ENCODE measurements at places on chromosomes 7 and 10. TPM values are rescaled to one million over a fixed set of nuclear protein-coding genes. Genes with fewer than 3 reads are reported as not detected.

- peak; percentile 50 for DNase-seq
These were observed 768 bp downstream of the CHCHD2 start for GRCh38 chr7:56105508-56105907.

FOXI2 gene
- not detected for total RNA-seq

DNA sequence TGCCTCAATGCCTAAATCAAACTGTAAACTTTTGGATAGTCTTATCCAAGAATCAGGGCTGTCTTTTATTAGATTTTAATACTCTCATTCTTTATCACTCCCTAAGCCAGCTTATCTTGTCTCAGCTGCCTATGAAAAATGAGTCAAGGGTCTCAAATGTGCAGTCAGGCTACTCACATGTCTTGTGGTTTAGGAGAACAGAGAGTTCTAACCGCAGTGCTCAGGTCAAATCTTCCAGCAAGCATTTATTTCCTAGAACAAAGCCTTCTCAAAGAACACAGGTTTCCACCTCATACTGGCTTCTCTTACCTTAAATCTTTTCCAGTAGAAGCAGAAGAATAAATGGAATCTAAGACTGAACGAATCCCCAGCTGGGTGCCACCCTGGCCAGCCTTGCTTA lies 23.5 kb downstream of the HTR5A start:
- no peak for DNase-seq

DLG5 gene
- 2.9 TPM for total RNA-seq

DNA sequence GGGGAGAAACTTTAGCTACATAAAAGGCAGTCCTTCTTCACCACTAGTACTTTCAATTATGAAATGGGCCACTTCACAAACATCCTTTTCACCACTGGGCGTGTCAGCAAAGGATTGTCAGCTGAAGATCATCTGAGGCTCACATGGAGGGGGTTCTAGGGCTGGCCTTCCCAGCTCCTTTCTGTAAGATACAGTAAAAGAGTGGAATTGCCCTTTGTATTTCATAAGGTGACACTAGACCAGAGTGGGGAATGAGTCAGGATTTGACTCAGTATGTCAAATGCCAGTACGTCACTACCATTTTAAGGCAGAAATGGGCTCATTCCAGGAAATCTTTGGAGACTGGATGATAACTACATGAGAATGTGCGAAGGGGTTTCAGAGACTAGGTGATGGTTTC lies 21.2 kb upstream of the BLOC1S2 start:
- DNase-seq, result no peak

TAS2R5 gene
- 1.3 TPM for total RNA-seq

DNA sequence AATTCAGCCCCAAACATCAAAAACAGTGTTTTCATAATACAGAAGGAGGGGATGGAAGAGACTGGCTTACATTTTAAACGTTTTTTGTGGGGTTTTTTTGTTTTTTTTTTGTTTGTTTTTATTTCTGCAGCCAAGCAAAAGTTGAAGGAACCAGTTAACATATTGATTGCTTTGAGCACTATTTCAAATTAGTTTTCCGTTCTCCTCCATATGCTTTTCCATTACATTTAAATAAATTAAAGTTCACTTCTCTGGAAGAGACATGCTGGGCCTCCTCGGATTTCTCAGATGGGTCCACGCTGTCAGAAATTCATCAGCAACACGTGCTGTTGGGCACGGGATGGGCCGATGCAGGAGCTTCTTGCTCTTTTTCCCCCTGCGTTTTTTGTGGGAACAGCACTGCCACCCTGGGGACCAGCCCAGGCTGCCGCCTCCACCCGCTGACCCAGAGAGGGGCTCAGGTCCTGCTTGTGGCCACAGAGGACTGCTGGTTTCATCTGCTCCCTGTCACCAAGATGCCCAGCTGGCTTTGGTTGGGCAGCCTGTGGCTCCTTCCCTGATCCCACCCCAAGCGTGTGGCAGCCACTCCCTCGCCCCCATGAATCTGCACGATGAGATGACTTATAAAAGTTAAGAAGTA lies 67.7 kb upstream of the CHST15 start:
- DNase-seq, result no peak

DNA sequence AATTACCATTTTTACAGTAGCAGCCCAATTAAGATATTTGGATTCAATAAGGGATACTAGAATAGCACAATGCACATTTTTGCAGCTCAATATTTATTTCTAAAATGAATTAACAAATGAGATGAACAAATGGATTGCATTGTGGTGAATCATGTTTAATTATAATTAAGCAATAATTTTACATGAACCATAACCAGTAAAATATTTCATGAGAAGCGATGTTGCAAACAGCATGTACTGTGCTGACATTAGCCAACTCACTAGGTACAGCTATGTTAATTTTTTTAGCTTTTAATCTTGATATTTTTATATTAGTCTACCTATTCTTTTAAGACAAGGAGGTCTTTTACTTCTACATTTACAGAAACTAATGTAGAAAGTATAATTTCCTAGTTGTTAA lies 399.1 kb upstream of the AKR1E2 start:
- no peak for DNase-seq

FGL2 gene
- 0.55 TPM for total RNA-seq

GRCh38 chr7:113392841-113393540 lies 274.6 kb upstream of the SMIM30 start:
- DNase-seq, result no peak

GRCh38 chr7:71372991-71373390 lies 241.0 kb downstream of the GALNT17 start:
- no peak for DNase-seq

DNA sequence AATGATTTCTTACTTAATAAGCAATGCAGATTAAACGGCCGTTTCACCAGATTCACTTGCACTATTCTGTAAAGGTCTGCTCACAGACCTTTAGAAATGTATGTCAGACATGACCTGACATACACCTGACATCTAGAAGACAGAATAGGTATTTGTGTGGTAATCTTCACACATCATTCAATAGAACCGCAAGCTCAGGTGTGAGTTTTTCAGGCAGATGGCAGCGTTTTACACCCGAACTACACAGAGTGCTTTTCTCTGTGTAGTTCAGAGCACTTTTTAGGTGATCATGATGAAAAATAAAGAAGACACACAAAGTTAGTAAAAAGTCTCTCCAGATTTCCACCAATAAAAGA lies 63.2 kb downstream of the PRKCQ start:
- DNase-seq, result no peak

DNA sequence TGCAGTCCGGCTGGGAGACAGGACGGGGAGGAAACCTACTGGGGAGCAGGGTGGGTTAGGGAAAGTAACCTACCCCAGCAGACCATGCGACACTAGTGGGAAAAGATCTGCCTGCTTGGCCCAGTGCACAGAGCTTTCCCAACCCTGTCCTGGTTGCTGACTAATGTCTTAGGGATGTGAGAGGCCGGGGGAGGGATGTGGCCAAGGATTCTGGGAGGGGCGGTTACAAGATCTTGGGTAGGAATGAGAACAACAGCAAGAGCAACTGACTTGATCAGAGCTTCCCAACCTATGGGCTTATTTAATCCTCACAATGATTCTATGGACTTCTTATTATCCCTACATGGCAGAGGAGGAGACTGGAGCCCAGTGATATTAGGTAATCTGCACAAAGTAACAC lies 24.0 kb upstream of the EIF5AL1 start:
- no peak for DNase-seq

DNA sequence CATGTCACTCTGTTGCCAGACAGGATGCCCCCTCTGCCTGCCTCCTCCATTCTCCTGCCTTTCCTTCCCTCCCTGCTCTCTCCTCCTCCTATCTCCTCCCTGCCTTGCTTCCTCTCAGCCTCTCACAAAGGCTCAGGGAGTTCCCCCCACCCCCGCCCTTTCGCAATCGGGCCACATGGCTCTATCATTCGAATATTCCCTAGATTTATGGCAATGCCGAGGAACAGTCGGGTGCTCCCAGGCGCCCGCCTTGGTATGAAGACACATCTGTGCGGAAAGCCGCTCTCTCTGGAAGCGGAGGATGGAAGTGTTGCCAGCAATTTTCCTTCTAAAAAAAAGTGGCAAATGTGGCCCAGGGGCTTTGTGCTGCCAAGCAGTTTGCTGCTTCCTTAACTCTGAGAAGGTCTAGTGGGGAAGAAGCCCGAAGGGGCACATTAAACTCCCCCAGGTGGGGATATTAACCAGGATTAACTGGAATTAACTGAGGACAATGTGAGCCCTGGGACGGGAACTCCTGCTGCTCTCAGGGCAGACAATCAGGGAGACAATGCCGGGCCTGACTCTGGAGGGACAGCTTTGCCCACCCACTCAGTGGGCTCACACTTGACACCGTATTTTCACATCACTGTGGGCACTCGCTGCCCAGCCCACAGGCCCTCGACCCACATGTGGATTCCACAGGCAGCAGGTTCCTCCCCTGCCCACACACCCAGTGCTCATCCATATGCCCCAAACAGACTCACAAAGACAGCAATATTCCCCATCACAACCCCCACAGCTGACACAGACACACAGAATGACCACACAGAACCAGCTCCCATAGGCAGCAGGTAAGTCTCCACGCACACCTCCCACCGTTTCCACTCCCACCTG lies 88.4 kb upstream of the SMNDC1 start:
- no peak for DNase-seq

DNA sequence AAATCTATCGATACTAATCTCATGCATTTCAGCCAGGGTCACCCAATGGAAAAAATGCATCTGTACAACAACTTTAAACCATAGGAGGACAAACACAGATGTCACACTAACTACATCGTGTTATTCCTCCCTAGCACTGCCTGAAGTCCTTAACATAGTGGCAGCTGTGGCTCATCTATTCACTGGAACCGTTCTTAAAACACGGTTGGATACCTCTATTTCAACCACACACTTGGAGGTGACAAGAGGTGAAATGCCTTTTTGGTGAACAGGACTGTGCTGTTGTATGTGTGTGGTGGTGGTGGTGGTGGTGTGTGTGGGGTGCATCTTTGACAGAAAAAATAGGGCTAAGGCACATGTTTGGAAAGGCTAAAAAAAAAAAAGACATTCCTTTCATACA lies 93.1 kb downstream of the NRP1 start:
- no peak for DNase-seq

DNA sequence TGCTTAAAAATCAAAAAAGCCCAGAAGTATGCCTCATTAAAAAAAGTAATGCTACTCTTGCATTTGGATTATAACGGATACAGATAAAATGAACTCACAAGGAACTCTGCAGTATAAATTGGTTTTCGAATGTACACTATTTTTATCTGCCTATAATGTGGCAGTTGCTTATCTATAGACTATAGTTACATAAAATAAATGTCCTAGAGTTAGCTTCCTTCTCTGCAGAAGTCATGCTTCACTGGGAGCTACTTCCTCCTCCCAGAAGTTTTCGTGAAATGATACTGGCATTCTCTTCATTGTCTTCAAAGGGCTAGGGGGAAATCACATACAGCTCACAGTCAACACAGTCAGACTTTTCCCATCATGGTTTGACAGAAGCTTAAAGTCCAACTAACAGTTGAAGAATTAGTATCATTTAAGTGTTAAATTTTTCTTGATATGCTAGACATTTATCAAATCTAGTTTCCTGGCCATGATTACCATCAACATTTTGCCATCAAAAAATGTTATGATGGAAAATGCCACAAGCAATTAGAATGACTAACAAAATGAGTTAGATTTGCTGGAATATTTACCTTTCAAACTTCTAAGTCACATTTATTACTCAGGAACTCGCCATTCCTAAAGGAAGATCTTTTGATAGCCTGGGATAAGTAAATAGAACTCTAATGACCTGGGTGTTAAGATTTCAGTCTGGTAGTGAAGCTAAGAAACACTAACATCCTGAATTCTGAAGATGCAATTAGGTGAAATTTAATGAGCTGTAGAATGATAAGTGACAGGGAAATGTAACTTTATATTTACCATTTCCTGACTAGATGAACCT lies 87.3 kb upstream of the TRIL start:
- DNase-seq, result no peak

DNA sequence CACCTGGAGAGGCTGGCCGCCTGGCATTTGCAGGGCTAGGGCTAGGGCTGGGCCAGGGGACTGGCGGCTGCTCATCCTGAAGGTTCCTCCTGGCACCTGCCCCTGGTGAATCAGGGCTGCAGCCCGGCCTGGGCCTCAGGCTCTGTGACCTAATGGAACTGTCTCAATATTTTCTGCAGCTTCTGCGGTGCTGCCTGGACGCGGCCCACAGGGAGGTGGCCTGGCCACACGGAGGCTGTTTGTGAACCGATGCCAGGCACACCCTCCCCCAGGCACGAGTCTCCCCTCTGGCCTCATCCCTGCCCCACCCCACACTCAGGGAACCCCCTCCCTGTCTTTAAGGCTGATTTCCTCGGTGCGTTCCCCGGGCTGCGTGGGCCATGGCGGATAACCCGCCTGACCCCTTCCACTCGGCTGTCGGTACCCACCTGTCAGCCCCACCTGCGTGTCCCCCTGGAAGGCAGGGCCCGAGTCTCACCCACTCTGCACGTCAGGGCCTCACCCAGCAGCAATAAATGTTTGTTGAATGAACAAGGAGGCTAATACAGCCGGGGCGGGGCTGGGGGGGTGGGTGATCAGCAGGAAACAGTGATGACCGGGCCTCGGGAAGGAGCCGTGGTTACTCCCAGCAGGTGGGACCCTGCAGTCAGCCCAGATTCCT lies 54.5 kb upstream of the DNAJB6 start:
- DNase-seq, result no peak

COL1A2 gene
- total RNA-seq, result not detected

DNA sequence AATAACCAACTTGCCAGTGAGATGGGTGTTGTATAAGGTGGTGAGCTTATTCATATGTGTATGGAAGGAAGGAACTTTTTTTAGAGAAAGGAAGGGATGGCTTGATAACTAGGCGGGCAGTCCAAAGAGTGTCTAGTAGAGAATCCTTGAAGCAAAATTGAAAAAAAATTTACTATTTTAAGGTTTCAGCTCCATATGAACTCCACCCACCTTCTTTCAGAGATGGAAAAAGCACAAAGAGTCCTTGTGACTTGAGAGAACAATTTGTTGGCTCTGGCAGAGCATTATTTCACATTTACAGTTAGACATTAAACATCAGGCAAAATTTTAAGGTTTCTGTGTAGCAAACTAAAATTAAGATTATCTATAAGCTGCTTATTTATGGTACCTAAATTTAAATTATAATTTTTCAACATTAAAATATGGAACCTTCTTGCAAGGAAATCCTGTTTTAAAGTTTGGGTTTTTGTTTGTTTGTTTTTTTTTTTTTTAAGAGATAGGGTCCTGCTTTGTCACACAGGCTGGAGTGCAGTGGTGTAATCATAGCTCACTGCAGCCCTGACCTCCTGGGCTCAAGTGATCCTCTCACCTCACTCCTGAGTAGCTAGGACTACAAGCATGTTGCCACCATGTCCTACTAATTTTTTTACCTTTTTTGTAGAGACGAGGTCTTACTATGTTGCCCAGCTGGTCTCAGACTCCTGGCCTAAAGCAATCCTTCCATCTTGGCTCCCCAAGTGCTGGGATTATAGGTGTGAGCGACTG lies 12.2 kb downstream of the PTPN12 start:
- no peak for DNase-seq

- DNase-seq, result no peak
These were observed 203.7 kb downstream of the SORCS1 start for GRCh38 chr10:106960812-106961211.

NUDT13 gene
- total RNA-seq, result 1.4 TPM

DNA sequence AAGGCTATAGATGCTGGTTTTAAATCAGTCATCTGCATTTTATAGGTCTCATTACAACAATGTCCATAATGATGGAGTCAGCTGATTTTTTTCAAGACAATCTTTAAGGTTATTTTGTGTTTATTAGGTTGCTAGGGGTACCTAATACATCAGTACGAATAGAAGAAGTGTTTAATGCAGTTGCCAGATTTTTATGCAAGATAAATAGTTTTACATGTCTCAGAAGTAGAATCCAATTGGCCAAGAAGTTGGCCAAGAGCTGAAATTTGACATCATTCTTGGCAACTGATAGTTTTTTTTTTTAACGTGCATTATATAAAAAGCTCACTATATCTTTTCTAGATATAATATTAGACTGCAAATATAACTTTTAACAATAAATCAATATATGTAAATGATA lies 208.5 kb downstream of the TRIL start:
- DNase-seq, result no peak
